ENCODE measurements at places on chromosomes 12 and 14.
A peak's percentile ranks its signal among the peaks of the same experiment; 100 is the strongest.

- no peak for DNase-seq
These were observed 6.0 kb upstream of the KCNH5 start for GRCh38 chr14:63051301-63051700.

- no peak for DNase-seq
These were observed 100.2 kb downstream of the STAB2 start for GRCh38 chr12:103687253-103687652.

- DNase-seq, result no peak
These were observed 187.8 kb downstream of the DACT1 start for GRCh38 chr14:58825606-58826005.

GRCh38 chr12:20572451-20572850 is 122.7 kb upstream of the SLCO1C1 start:
- DNase-seq, result no peak

DNA sequence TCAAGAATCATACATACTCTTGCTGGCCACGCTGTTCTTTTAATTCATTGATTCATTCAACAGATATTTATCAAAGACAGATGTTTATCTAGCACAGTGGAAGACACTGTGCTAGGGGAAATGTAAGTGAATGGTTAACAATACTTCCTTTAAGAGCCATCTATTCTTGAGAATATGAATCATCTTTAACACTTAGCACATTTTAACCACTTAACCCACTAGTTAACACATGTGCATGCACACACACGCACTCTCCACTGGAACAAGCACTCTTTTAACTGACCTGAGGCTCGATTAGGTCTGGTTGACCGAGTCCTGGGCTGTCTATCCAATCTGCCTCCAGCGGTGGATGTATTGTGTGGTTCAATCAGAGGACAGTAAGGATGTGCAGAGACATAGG is 34.6 kb downstream of the LMNTD1 start:
- no peak for DNase-seq

- DNase-seq, result no peak
These were observed 84.4 kb downstream of the SLC25A47 start for GRCh38 chr14:100407376-100408102.

GRCh38 chr12:8145754-8146441 is 10.9 kb upstream of the ZNF705A start:
- no peak for DNase-seq

DNA sequence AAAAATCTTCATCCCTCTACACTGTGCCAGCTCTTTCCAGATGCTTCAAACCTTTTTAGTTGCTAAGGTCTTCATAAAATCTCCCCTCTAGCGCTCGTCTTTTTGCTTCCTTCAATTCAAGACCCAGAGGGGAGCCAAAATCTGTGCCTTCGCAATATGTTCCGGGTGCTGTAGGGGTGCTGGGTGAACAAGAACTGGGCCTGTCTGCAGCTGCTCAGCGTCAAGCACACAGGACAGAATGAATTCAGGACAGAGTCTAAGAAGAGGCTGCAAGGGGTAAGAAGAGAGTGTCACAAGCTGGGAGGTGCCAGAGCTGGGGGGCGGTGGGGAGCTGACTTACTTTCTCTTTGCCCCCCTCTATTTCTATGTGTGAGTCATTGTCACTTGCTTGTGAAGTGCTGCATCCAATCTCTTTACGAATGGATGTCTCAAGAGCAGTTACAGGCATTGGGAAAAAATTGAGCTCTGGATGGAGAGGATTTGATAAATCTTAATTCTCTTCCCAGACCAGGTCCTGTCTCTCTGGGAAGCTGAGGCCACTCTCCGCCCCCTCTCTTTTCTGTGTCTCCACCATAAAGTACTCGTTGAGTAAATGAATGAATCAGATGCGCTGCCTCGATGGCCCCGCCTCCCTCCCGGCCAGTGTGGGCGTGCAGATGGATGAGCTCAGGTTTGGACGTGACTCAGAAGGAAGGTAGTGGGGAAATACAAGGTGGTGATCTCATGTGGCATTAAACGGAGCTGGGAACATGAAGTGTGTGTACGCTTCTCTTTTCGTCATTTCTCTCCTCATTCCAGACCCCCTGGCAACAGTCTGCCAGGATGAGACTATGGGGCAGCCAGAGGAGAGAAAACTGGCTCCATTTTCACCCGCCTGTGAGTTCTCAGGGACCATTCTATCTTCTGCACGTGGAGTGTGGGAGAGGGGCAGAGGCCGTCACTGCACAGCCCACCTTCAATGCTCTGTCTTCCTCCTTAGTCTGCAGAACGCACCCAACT is 91.3 kb downstream of the TSPAN9 start:
- no peak for DNase-seq

GRCh38 chr12:83335748-83336147 is 649.0 kb downstream of the TMTC2 start:
- DNase-seq, result no peak

DNA sequence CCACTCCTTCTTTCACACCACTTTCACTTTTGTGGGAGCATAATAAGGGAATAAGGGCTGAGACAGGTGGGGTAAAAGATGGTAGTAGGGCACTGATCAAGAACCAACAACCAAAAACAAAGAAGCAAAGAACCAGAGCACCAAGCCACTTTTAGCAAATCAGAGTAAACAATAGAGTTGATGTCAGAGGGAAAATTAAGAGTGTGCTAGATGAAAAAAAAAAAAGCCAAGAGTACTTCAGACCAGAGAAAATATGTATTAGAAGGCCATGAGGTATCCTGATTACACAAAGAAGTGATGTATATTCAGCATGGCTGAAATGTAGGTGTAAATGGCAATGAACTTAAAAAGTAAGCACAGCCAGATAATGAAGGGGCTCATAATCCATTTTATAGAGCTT is 75.4 kb downstream of the ABCC9 start:
- no peak for DNase-seq

GRCh38 chr12:49496417-49497360 is 42.1 kb upstream of the KCNH3 start:
- no peak for DNase-seq

GRCh38 chr12:123071857-123072256 is 79.0 kb downstream of the PITPNM2 start:
- DNase-seq, result no peak

GRCh38 chr12:57744194-57744776 is 554 bp upstream of the TSPAN31 start:
- peak; percentile 82 for DNase-seq

GRCh38 chr14:67581643-67582042 is 18.4 kb downstream of the PIGH start:
- no peak for DNase-seq

- peak; percentile 55 for DNase-seq
These were observed 475.6 kb downstream of the PDZRN4 start for GRCh38 chr12:41663598-41664265.

GRCh38 chr14:34593740-34594375 is 36.1 kb downstream of the SNX6 start:
- no peak for DNase-seq

DNA sequence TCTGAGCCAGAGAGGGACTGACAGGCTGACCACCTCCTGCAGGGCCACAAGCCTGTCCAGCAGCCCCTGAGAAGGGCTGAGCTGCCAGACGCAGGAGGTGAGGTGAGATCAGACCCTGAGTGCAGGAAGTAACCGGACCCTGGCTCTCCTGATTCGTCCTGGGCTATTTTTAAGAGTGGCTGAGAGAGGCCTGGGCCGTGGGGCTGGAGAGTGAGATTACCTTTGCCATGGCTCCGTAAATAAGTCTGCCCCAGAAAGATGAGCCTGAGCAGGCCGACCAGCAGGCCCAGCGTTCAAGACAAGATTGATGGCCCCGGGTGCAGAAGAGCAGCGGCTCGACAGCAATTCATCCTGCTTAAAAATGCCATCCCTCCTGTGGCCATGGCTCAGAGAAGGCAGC is 54.2 kb downstream of the SPTB start:
- no peak for DNase-seq

GRCh38 chr12:48882315-48882687 is 16.6 kb upstream of the RND1 start:
- DNase-seq, result no peak

- DNase-seq, result no peak
These were observed 78.8 kb downstream of the KCNMB4 start for GRCh38 chr12:70444903-70445302.

- no peak for DNase-seq
These were observed 67.0 kb downstream of the SYT1 start for GRCh38 chr12:78931466-78931990.

GRCh38 chr14:75370416-75371205 is 57.2 kb upstream of the JDP2 start:
- no peak for DNase-seq

DNA sequence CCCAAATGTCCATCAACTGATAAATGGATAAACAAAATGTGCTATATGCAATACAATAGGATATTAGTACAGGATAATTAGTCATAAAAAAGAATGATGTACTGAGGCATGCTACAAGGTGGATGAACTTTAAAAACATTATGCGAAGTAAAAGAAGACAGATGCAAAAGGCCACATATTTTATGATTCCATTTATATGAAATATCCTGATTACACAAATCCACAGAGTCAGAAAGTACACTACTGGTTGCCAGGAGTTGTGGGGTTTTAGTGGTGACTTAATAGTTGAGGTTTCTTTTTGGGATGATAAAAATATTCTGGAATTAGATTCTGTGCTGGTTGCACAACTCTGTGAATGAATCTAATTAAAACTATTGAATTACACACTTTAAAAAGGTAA is 12.6 kb downstream of the TRIM9 start:
- no peak for DNase-seq

DNA sequence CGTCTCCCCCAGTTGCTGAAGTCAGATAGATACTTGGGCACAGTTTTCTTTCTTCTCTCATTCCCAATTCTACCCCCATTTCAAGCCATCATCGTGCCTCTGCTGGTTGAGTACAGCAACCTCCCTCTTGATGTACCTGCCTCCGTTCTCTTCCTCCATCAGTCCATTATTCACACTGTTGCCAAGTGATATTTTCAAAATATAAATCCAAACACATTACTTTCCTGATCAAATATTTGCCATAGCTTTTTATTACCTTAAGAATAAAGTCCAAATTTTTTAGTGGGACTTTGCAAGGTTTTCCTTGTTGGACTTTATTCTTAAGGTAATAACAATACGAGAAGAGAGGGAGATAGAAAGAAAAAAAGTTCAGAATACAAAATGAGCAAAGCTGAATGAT is 18.6 kb upstream of the SSPN start:
- DNase-seq, result no peak

DNA sequence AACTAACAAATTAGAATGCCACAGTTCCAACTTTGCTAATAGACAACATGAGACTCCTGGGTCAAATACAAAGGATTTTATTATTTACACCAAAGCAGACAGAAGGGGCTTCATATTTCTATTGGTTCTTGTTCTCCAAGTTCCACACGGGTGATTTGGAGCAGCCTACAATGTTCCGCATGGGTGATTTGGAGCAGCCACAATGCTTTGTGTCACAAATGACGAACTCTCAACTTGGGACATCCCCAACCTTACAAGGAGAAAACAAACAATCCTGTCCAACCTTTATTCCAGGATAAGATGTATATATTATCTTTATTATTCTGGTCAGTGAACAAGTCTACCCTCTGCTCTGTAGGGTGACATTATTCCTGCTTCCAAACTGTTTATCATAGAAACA is 694.3 kb upstream of the MGAT4C start:
- no peak for DNase-seq

- peak; percentile 11 for DNase-seq
These were observed 928.2 kb downstream of the NRXN3 start for GRCh38 chr14:79098324-79098723.

DNA sequence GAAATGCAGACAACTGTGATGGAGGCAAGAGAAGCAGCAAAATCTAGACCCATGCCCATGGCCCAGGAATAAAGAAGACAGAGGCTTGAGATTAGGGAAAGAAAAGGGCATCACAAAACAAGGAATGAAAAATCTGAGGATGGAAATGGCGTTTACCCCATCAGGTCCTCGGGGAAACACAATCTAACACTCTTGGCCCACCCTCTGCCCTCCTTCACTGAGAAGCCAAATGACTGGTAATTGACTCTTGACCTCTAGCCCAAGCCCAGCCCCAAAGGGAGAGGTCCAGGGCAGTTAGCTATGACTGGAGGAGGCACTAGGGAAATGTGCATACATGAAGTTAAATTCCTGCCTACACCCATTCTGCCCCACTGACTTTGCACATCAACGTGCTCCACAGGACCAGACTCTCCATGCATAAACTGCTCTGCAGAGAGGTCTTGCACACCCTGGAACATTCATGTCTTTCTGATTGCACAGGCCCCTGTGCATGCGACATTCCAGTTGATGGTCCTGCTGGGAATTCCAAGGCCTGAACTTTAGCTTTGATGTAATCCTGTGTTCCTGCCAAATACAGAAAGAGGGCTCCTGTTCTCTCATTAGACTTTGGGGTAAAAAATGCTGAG is 5.7 kb downstream of the ZFHX2 start:
- no peak for DNase-seq

DNA sequence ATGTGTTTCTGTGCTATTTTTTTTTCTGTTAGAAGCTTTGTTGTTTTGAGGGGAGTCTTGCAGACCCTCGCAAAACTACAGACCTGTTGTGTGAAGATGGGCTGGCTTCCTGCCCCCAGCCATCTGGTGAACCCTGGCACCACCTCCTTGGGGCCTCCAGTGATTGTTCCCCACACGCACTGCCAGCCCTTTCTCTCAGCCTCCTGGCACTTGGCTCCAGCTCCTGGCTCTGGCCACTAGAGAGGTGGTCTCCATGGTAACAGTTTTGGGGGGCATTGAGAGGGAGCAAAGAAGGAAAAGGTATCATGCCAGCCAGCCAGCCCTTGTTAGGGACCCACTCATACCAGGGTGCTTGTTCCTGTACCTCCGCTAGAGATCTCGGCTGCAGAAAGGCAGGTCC is 176.4 kb upstream of the RPH3A start:
- no peak for DNase-seq

DNA sequence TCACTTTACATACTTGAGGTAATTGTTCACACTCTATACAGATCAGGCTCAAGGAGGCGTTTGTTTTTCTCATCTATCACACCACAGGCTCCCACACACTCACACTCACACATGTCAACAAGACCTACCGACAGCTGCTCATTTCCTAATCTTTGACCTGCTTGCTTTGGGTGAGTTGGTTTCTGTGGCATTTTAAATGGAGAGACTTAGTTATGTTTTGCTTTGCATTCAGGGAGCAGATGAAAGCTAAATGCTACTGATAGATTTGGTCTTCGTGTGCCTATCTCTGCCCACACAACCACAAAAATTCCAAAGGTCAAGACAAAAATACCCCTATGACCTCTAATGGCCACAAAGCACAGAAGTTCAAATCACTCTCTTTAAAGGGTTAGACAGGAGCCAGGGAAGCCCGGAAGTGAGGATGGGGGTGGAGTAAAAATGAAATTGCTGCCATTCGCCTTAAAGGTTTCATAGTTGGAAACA is 203.5 kb upstream of the G2E3 start:
- no peak for DNase-seq

- DNase-seq, result no peak
These were observed 353.4 kb downstream of the ADAMTS20 start for GRCh38 chr12:43198608-43199007.

- DNase-seq, result no peak
These were observed 74.4 kb downstream of the SLC24A4 start for GRCh38 chr14:92397150-92397952.
